Inflammatory macrophage treated with lipopolysaccharide for 1 hour (primary cell): ENCODE measurements at places on chromosomes 5 and 9.
A peak's percentile ranks its signal among the peaks of the same experiment; 100 is the strongest.

DNA sequence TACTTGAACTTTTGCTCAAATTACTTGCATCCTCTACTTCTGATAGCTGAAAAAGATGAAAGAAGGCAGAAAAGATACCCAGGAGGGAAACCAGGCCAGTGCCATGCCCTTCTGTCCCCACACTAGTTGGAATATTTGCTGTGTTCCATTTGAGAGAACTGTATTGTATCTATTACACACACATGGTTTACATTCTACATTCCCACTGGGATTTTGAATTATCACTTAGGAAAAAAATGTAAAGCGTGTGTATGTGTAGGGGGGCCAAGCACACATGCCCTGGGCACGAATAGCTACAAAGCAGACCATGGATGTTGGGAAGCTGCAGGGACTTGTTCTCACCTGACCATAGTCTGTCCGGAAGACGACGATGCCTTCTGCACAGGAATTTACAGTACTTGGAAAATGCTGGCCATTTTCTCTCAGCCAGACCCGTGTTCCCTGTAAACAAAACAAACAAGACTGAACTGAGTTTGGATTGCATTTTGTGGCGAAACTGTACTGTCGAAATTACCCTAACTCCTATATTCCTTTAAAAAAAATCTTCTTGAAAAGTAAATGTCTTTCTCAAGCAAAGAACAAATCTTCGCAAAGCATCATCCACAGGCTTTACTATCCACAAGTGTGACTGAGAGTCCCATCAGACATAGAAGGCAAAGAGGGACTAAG, 58.7 kb downstream of the MYO10 start:
- no peak for DNase-seq

DNA sequence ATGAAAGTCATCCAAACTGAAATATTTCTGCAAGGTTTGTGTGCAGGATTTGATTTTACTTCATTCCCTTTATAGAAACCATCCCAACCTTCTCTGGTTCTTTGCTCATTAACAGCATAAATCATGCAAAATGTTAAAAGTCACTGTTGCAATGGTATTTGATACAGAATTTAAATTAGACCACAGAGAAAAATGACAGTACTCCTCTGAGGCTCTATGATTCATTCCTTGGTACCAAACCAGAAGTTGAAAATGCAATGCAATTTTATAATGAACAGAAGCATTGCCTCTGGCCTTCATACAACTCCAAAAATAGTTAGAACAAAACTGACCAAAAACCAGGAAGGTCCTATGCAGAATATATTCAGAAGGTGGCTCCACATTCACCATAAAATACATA, 607.1 kb downstream of the TLE1 start:
- no peak for DNase-seq

- no peak for DNase-seq
Measured at GRCh38 chr5:75460532-75460931, 50.9 kb downstream of the CERT1 start.

DNA sequence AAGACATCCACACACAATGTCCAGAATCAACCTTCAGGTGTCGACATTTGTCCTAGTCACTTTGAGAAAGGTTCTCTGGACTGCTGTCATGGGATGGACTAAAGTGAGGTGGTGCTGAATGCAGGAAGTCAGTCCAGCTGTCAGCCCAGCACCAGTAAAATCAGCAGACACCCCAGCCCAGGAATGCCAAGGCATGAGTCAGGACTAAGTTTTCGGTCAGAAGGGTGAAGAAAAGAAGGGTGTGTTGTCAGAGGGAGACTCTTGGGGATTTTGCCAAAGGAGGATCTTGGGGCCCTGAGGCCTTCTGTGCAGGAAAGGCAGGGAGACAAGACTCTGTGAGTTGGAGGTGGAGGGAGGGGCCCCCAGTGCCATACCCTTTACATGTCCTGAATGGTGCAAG, 69.0 kb upstream of the XPA start:
- DNase-seq: no peak

DNA sequence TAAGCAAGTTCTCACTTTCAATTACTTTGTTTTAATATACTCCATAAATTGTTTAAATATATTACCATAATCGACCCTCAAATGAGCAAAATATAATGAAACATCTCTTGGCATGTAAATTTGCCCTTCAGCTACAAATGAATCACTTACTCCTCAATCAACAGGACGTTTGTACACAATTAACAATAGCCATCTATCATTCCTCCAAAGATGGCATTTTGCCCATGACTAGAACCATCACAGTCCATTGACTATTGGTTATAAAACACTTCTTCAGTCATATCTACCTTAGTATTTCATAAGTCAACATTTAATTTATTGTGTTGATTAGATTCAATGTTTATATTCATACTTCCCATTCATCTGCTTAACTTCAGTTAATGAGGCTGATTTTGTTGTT, 127.2 kb downstream of the CTNND2 start:
- no peak for DNase-seq

GRCh38 chr9:110951805-110952539, 86.3 kb downstream of the LPAR1 start:
- no peak for DNase-seq

- no peak for DNase-seq
Measured at GRCh38 chr5:138712791-138713190, 40.4 kb upstream of the CTNNA1 start.

DNA sequence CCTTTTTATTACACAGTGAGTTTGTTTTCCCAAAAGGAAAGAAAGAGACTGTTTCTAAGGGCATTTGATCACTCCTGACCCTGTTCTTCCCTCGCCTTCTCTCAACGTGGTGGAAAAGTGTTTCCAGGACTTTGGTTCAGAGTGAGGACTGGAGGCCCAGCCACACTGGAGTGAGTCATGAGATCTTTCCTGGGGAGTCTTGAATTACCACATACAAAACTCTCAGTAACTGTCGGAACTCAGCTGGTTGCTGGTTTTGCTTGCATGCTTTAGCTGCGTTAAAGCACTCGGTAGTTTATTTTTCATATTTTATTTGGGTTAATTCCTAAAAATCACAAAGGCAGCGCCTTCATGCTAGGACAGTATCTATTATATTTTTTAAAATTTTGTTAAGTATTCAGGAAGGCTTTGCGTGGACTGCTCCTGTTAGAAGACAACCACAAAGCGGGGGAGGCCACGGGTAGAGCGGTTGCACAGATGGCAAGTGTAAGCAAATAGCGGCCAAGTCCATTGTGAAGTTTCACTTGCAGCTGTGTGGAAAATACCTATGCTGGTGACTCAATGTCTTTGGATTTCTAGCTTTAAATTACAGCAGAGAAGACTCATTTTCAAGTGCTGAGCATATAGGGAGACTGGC, 77.7 kb downstream of the ARSB start:
- DNase-seq: peak; percentile 81

- no peak for DNase-seq
Measured at GRCh38 chr9:100375658-100376057, 22.9 kb upstream of the TEX10 start.

- DNase-seq: peak; percentile 11
Measured at GRCh38 chr5:1793966-1794900, 5.4 kb downstream of the MRPL36 start.

GRCh38 chr9:114223564-114224246, 68.4 kb downstream of the COL27A1 start:
- peak; percentile 4 for DNase-seq

- no peak for DNase-seq
Measured at GRCh38 chr9:38000332-38000731, 68.7 kb downstream of the SHB start.

GRCh38 chr5:180815293-180815917, 12.8 kb upstream of the MGAT1 start:
- DNase-seq: peak; percentile 84

DNA sequence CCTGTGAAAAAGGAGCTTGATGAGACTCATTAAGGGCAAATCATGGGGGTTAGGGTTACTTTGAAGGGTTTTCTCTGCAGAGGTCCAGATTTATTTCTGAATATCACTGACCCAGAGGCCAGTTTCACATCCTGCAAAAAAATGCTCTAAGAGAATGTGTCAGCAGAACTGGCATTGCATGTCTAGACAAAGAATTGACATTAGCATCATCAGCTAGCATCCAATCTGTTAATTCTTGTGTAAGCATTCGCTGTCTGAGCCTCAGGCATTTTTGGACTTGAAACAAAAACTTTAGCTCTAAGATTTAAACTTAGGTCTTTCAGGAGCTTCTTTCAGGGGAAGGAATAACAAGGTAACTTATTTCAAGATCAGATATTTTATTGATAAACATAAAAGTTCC, 187.9 kb upstream of the ELL2 start:
- no peak for DNase-seq

DNA sequence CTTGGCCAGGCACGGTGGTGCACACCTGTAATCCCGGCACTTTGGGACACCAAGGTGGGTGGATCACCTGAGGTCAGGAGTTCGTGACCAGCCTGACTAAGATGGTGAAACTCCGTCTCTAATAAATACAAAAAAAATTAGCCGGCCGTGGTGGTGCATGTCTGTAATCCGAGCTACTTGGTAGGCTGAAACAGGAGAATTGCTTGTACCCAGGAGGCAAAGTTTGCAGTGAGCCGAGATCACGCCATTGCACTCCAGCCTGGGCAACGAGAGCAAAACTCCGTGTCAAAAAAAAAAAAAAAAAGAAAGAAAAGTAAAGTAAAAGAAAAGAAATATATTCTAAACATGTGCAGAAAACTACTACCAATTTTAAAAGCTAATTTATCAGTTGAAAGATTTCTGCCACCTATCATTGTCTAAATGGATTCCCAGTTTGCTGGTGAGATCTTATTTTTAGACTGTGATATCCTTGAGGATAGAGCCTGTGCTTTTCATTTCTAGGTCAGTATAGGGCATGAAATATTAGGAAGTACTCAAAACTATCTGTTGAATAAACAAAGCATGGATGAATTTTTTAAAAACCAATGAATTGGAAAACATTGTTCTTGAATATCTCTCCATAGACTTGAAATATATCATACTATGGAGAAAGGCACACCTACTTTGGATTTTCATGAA, 86.9 kb downstream of the NFIB start:
- no peak for DNase-seq

DNA sequence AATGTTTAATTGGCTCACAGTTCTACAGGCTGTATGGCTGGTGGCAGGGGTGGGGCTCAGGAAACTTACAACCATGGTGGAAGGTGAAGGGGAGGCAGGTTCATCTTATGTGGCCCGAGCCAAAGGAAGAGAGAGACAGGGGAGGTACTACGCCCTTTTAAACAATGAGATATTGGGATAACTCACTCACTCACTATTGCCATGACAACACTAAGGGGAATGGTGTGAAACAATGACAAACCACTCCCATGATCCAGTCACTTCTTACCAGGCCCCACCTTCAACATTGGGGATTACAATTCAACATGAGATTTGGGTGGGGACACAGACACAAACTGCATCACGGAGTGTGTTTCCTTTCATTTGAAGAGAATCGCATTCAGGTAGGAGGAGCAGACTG, 220.9 kb downstream of the GADD45G start:
- no peak for DNase-seq

- no peak for DNase-seq
Measured at GRCh38 chr9:137295849-137296669, 6.0 kb downstream of the NRARP start.

- DNase-seq: no peak
Measured at GRCh38 chr9:127493592-127494303, 42.4 kb downstream of the LRSAM1 start.

GRCh38 chr9:123485216-123485615, 129.2 kb downstream of the CRB2 start:
- DNase-seq: no peak

- DNase-seq: no peak
Measured at GRCh38 chr9:35909687-35910612, 660 bp downstream of the SPAAR start.

DNA sequence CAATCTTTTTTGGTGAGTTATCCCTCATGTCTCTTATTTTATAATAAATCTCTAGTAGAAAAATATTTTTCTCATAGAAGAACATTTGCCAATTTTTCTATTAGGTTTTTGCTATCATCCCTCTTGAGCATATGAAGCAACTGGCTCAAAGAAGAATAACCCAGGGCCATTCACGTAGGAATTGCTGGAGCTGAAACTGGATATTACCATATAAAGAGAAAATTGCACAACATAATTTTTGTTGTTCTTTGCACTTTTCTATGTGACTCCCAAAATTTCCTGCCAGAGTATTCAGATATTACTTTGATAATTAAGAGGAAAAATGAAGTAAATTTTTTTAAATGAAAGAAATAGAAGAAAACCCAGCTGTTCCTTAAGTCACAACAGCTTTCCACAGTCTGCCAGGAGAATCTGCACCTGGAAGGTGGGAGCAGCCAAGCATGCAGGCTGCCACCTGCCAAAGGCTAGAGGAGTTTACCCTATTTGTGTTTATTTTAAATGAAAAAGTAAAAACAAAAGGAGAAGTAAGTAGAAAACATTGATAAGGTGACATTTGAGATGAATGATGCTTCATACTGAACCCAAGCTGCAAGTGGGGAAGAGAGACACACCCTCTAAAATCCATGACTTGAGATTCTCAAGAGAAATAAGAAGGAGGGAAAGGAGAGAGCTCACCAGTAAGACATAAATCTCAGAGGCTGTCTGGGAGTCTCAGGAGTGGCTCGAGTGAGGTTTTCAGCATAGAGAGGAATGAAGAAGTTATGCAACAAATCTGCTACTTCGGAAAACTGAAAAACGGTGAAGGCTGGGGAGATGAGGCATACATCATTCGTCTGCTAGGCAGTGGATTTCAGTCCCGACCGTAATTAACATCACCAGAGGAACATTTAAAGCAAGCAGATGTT, 31.5 kb upstream of the FREM1 start:
- no peak for DNase-seq

- no peak for DNase-seq
Measured at GRCh38 chr5:139708434-139708861, 60.3 kb downstream of the CXXC5 start.

DNA sequence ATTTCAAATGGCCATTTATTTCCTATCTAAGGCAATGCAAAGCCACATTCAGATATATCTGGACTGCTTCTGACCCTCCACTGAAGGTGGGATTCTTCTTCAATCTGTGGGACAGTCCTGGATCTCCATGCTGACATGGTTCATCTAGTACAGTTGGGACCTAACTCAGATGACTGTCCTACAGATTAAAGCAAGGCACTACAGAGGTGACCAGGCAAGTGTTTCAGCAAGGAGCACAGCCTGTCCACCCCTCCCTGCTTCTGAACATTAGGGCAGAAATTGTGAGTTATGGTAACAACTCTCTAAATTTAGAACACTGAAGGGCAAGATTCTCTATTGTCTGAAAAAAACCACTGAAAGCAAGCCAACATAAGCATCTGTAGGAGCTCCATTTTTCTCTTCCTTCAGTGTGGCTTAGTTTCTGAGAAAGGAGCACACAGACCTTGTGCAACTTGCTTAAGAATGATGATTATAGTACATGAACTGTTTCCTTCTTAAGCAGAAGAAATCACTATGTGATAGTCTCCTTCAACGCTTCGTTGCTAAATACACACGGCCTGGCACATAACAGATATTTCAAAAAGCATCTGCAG, 62.9 kb upstream of the BARX1 start:
- no peak for DNase-seq

DNA sequence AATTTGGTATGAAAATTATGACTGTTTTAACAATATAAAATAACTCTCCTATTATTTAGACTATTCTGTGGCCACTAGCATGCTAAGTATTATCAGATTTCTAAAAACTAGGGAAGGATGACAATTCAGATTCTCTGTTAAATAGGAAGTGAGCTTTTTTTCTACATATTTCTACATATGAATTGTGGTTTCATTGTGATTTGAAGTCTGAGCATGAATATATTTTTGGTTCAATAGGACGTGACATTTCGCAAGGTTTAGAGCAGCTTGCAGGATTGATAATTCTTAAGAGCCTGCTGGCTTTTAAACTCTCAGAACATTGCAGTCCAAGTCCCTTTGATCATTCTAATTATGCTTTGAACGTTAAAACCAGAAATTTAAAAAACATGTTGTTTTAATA, 82.9 kb downstream of the ADGRV1 start:
- DNase-seq: peak; percentile 23
